Activated CD8-positive, alpha-beta T cell treated with anti-CD3 and anti-CD28 coated beads, Interleukin-2, amount 10 ng/mL, durations not matched to agents 7 days and 5 days (primary cell): ENCODE measurements at places on chromosomes 6 and 20. TPM values are rescaled to one million over a fixed set of nuclear protein-coding genes. Genes with fewer than 3 reads are reported as not detected.

DNA sequence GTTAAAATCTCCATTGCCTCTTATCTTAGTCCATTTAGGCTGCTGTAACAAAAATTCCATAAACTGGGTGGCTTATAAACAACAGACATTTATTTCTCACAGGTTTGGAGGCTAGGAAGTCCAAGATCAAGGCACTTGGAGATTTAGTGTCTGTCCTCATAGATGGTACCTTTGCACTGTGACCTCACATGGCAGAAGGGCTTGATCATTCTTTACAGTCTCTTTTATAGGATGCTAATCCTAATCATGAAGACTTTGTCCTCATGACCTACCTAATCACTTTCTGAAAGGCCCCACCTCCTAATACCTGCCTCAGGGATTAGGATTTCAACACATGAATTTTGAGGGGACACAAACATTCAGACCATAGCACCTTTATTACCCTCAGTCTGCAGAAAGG is 6.6 kb downstream of the GLO1 start:
- no peak for DNase-seq
- peaks cover 29% of the 10 kb centered on the region for H3K4me1 ChIP-seq
- H3K4me3 ChIP-seq = no peak overlapping the region
- peaks cover 48% of the 10 kb centered on the region for H3K36me3 ChIP-seq
- H3K27ac ChIP-seq = no peak overlapping the region
- no peaks in the 10 kb centered on the region for H3K27me3 ChIP-seq

ANKRD66 gene
- not detected for total RNA-seq

GRCh38 chr6:43625393-43625992 is 3.6 kb downstream of the GTPBP2 start:
- DNase-seq = no peak
- peaks cover 36% of the 10 kb centered on the region for H3K4me1 ChIP-seq
- H3K36me3 ChIP-seq = peaks cover 71% of the 10 kb centered on the region
- no peak overlapping the region for H3K4me3 ChIP-seq
- H3K27me3 ChIP-seq = no peaks in the 10 kb centered on the region

C6orf58 gene
- not detected for total RNA-seq

DNA sequence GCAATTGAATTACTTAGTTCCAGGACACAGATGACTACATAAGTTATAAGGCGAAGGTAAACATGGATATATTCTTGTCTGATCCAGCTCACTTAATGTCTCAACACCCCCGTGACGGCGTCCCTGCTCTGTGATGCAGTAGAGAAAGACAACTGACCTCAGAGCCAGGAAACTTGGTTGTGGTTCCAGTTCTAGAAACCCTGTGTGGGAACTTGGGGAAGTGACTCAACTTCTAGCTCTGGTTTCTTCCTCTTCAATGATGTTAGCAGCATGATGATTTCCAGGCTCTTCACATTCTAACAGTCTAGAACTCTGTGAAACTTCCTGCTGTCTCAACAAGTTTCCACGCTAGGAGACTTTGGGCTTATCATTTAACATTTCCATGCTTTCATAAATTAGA is 18.4 kb downstream of the LAMA4 start:
- H3K4me3 ChIP-seq = no peak overlapping the region
- peaks cover 21% of the 10 kb centered on the region for H3K4me1 ChIP-seq
- no peaks in the 10 kb centered on the region for H3K36me3 ChIP-seq

- no peak for DNase-seq
- H3K27ac ChIP-seq = no peak overlapping the region
- H3K4me1 ChIP-seq = no peaks in the 10 kb centered on the region
- H3K4me3 ChIP-seq = no peak overlapping the region
Measured at GRCh38 chr20:61115364-61116065, 136.5 kb upstream of the CDH4 start.

- H3K4me3 ChIP-seq = no peak overlapping the region
- H3K27me3 ChIP-seq = no peaks in the 10 kb centered on the region
- no peak overlapping the region for H3K27ac ChIP-seq
- peaks cover 85% of the 10 kb centered on the region for H3K36me3 ChIP-seq
- H3K4me1 ChIP-seq = peaks cover 31% of the 10 kb centered on the region
Measured at GRCh38 chr20:62134735-62135231, 8.4 kb downstream of the PSMA7 start.

- peaks cover 29% of the 10 kb centered on the region for H3K4me1 ChIP-seq
- H3K36me3 ChIP-seq = peaks cover 59% of the 10 kb centered on the region
- H3K4me3 ChIP-seq = no peak overlapping the region
- H3K27me3 ChIP-seq = no peaks in the 10 kb centered on the region
- H3K27ac ChIP-seq = peak overlapping the region; percentile 45
- DNase-seq = no peak
Measured at GRCh38 chr6:154169193-154169847, 130.3 kb downstream of the OPRM1 start.

FAM184A gene
- total RNA-seq = 2.7 TPM

DNA sequence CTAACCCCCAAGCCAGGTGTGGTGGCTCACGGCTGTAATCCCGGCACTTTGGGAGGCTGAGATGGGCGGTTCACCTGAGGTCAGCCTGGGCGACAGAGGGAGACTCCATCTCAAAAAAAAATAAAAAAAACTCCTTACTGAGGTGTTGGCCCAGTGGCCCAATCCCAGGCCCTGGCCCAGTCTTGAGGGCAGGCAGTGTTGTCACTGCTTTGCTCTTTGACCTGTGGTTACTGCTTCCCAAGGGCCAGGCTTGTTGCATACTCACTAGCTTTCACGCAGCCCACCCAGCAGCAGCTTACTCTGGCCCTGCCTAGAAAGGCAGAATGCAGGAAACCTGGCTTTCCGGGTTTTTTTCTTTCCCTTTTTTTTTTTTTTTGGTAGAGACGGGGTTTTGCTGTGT is 13.2 kb downstream of the CNPY3 start:
- H3K36me3 ChIP-seq = peaks cover 51% of the 10 kb centered on the region
- H3K27ac ChIP-seq = no peak overlapping the region
- no peak for DNase-seq
- no peaks in the 10 kb centered on the region for H3K4me1 ChIP-seq

GRCh38 chr20:19812696-19813095 is 54.6 kb downstream of the RIN2 start:
- H3K27me3 ChIP-seq = peaks cover 6% of the 10 kb centered on the region
- H3K27ac ChIP-seq = no peak overlapping the region
- no peaks in the 10 kb centered on the region for H3K36me3 ChIP-seq
- no peak for DNase-seq

GRCh38 chr6:58198301-58198700 is 880.9 kb downstream of the PRIM2 start:
- no peak overlapping the region for H3K4me3 ChIP-seq
- H3K4me1 ChIP-seq = no peaks in the 10 kb centered on the region
- no peak overlapping the region for H3K27ac ChIP-seq
- no peaks in the 10 kb centered on the region for H3K27me3 ChIP-seq

JAG1 gene
- total RNA-seq = 0.16 TPM

DNA sequence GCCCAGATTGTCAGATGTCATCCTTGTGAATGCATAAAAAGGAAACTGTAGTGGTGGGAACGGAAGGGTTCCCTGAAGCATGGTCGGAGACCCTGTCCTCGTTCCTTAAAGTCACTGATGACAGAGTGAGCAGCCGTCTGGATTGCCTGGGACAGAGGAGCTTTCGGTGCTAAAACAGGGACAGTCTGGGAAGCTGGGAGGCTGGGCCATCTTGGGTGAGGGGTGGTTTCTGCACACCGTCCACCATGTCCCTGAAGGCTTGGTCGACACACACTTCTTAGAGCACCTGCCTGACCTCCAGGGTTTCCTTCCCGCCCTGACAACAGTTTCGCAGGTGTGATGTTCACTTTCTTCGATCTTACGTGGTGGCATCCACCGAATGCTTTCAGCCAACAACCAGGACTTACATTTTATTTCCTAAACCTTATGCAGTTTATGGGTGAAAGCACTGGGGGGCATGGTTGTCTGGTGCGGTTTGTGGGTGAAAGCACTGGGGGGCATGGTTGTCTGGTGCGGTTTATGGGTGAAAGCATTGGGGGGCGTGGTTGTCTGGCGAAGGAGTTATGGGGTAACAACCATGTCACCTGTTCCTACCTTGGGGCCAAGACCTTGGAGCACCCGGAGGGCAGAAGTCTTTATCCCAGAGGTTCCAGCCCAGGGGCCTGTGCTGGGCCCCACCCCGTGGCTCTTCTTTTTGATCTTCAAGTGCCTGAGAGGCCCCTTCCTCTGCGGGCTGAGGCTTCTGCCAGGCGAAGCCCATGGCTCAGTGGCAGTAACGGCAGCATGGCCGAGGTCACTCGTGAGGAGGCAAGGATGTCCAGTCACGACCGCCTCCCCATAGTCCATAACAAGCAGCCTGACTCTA is 81.7 kb upstream of the FRMD1 start:
- peaks cover 2% of the 10 kb centered on the region for H3K27me3 ChIP-seq
- DNase-seq = no peak
- no peaks in the 10 kb centered on the region for H3K4me1 ChIP-seq
- no peaks in the 10 kb centered on the region for H3K36me3 ChIP-seq
- no peak overlapping the region for H3K27ac ChIP-seq

DNA sequence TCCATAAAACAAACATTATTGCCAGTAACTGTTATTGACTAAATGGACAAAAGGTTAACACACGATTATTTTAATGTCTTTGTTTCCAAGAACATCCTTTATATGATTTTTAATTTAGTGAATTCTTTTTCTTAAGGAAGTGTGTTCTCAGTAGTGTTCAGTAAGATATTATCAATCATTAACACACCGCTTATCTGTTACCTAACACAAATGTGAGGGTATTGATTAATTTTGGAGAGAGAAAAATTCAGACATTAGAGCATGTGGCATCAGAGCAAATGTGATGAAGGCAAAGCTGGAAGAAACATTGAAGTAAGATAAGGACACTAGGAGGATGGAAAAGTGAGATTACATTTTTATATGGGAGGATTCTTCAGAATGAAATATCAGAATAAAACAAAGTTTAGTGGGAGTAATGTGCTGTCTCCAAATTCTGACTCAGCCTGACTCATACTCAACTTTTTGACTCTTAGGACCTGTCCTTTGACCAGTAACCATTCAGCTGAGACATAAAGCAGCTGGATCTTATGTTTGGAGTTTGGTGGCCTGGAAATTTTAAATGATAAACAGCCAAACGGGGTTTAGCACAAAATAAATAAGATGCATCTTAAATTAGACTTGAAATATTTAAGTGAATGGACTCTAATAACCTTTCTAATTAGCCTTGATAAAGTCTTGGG is 348.6 kb downstream of the CD109 start:
- H3K36me3 ChIP-seq = no peaks in the 10 kb centered on the region
- no peak overlapping the region for H3K27ac ChIP-seq
- no peaks in the 10 kb centered on the region for H3K4me1 ChIP-seq
- no peak overlapping the region for H3K4me3 ChIP-seq
- no peaks in the 10 kb centered on the region for H3K27me3 ChIP-seq
- no peak for DNase-seq
